Midbrain (tissue), 1 donor: ENCODE measurements at places on chromosomes 4 and X.

DNA sequence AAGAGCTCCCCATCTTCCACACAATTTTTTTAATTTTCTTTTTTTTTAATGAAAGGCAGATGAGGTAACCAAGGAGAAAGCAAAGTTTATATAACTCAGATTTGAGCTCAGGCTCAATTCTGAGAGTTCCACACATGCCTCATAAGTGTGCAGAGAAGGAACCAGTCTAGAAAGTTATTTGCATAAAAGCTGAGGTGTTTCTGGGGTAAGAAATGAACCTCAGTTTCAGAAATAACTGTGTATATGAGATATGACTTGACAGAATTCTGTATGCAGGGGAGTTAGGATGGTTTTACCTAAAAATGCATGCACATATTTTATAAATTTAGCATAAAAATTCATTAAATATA, 51.3 kb downstream of the DTHD1 start:
- no peak for DNase-seq

DNA sequence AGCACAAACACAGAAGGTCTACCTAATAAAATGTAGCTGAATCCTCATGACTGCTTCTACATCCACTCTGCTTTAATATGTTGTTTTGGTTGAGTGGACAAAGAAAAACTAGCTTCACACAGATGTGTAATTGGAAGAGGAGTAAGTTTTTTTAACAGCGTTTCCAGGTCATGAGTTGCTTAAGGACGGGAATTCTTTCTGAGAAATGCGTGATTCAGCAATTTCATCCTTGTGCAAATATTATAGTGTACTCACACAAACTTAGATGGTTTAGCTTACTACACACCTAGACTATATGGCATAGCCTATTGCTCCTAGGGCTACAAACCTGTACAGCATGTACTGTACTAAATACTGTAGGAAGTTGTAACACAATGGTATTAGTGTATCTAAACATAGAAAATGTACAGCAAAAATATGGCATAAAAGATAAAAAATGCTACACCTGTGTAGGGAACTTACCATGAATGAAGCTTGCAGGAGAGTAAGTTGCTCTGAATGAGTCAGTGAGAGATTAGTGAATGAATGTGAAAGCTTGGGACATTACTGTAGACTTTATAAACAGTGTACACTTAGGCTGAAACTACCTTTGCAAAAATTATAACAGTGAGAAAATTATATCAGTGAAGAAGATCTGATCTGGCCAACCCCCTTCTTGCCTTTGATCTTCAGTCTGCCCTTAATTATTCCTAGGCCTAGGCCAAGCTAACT, 70.8 kb upstream of the IL15 start:
- DNase-seq = no peak

- no peak for DNase-seq
These were observed 1.5 kb downstream of the CASP6 start for GRCh38 chr4:109701566-109702410.

DNA sequence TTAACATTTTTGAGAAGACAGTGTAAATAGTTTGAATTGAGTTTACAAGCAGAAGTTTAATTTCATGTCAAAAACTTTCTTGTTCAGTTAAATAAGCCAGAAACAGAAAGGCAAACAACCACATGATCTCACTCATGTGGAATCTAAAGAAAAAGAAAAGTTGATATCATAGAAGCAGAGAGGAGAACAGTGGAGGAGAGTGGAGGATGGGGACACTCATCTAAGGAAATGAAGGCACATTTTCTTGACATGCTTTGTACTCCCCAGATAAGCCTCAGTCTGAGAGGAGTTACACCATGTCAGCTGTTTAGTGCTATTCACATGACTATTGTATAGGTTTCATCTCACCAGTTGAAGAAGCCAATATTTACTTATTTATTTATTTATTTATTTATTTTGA, 13.5 kb downstream of the SNCA start:
- DNase-seq = no peak

DNA sequence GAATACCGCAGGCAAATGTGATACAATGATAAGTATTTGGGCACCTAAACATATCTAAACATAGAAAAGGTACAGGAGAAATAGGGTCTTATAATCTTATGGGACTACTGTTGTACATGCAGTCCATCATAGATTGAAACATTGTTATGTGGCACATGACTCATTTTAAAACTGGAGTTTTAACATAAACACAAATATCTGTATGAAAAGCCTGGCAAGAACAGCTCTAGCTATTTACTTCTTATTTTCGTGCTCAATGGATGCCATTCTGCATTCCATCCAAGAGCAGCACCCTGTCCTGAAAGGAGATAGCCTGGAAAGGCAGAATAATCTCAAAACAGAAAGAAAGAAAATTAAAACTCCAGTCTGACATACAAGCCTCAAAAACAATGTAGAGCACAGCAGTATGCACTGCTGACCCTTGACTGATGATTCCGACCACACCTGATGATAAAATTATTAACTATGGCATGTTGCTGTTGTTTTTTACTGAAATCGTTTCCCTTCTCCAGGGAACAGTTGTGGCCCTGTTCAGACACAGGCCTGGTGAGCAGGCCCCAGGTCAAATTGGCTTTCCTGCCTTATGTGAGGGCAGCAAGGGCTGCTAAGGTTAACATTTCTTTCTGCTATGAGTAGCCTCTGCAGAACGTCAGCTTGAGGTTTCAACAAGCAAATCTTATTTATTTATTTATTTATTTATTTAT, 152.7 kb downstream of the APBB2 start:
- no peak for DNase-seq

- DNase-seq = no peak
These were observed 813.7 kb upstream of the HS3ST1 start for GRCh38 chr4:12242354-12242753.

DNA sequence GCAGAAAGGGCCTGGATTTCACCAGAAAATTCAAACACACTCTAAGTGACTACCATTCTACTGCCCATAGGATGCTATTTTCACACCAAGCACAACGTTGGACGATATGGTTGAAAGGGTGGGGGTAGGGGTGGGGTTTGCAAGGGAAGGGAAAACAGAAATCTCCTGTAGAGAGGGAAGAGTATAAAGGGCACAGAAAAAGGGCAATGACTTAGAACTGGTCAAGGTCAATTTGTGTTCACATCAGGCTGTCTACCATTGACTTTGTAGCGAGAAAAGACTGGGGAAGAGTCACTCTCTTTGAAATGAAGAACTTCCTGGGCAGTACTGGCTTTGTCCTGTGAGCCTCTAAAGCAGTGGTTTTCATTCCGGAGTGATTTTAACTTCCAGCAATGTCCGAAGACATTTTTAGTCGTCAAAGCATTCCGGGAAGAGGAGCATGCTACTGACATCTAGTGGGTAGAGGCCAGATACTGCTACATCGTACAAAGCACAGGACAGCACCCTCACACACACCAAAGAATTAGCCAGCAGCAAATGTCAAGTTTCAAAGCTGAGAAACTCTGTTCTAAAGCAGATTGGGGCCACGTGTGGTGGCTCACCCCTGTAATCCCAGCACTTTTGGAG, 48.4 kb upstream of the SLC7A3 start:
- DNase-seq = no peak

GRCh38 chr4:162347842-162348213, 184.0 kb upstream of the FSTL5 start:
- no peak for DNase-seq

DNA sequence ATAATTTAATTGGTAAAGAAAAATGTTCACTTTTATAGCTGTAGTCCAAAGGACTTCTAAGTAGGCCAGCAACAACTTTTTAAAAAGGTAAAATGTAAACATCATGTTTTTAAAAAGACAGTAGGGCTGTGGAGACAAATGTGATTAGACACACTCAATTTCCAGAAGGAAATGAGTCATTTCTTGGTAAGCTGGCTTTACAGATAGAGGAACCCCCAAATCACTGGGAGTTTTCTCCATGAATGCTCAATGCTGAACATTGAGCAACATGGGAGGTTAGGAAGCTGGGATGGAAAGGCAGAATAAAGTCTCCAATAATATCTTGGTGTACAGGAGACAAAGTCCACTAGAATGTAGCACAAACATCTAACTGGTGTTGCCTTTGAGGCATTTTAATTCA, 121.3 kb downstream of the NWD2 start:
- no peak for DNase-seq

- no peak for DNase-seq
These were observed 160.9 kb downstream of the AFAP1 start for GRCh38 chr4:7778510-7779431.

GRCh38 chrX:153954558-153955227, 10.2 kb upstream of the RENBP start:
- no peak for DNase-seq

DNA sequence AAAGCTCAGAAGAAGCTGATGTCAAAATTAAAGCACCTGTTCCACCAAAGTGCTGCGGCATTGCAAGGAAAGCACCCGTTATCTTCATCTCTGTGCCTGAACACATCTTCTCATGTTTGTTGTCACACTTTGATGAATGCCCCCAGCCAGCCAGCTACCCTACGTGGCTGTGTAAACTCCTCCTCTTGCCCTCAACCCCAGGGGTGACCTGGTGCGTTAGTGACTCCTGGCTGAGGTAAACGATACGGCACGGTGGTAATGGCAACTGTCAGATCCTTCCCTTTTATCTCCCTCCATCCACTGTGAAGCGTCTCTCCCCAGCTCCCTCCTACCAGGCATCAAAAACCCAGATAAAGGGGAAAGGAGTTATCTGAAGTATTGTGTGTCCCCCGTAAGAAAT, 90.6 kb upstream of the WWC2 start:
- DNase-seq = no peak

DNA sequence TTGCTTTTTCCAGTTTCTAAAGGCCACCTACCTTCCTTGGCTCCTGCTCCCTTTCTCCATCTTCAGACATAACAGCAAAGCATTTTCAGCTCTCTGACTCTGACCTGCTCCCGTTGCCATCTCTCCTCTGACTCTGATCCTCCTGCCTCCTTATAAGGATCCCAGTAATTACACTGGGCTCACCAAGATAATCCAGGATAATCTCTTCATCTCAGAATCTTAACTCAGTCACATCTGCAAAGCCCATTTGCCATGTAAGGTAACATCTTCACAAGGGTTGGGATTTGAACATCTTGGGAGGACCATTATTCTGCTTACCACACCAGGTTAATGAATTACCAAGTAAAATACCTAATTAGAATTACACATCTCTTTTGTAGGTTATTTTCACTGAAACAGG, 41.3 kb upstream of the MAGED1 start:
- no peak for DNase-seq

GRCh38 chrX:74510401-74510800, 89.1 kb downstream of the SLC16A2 start:
- DNase-seq = no peak

DNA sequence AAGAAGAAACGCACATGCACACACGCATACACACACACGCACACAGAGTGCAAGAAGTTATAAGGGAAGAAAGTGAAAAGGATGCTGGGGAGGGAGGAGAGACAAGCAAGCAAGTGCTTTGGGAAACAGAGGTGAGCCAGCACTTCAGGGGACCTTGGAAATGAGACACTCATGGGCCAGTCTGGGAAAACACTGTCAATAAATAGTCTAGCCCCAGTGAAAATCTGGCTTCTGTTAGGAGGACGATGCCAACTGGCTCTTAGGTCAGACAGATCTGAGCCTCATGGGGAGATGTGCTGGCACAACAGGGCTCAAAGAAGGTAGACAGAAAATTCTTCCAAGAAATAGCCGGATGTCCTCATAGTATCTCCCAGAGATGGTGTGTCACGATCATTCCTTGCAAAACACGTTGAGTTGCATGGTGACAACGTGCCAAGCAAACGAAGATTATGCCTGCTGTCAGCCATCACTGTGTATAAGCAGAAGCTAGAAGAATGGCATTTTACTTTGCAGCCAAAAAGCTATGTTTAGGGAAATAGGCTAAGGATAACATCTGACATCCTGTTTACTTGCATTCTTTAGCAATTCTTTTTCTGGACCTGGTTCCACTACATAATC, 557 bp upstream of the ARHGEF6 start:
- no peak for DNase-seq

GRCh38 chrX:137071596-137071995, 37.8 kb upstream of the GPR101 start:
- DNase-seq = no peak

- no peak for DNase-seq
These were observed 486.6 kb upstream of the TENM3 start for GRCh38 chr4:181756451-181757095.

DNA sequence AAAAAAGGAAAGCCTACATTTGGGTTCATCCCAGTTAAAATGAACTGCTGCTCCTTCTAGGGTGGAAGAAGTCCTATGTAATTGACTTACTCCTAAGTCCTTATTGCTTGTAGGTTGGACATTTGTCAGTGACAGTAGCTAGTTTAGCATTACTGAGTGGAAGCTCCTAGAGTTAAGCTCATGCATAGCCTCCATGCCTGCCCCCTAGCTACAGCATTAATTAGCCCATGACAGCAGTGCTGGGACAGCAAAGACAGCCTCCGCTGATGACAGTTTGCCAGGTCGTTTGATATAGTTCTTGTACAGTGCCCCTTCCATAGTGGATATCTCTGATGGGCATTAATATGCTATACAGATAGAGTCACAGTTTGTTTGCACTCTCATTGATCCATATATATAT, 18.7 kb upstream of the GALNTL6 start:
- DNase-seq = no peak

DNA sequence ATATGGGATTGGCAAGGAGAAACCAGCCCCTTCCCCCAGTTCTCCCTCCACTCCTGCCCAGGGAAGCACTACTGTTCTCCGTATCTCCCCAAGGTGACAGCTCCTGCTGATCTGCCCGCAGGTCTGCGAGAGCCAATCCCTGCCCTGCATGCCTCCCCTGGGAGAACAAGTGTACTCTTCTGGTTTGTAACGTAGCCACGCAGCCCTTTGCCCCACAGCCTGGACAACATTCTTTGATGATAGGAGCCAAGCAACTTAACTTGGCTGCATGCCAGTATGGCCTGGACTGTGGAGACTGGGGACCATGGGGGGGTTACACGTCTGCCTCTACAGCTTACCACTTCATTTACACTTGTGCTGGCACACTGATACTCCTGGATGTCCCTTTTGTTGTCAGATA, 2.0 kb downstream of the STBD1 start:
- no peak for DNase-seq

DNA sequence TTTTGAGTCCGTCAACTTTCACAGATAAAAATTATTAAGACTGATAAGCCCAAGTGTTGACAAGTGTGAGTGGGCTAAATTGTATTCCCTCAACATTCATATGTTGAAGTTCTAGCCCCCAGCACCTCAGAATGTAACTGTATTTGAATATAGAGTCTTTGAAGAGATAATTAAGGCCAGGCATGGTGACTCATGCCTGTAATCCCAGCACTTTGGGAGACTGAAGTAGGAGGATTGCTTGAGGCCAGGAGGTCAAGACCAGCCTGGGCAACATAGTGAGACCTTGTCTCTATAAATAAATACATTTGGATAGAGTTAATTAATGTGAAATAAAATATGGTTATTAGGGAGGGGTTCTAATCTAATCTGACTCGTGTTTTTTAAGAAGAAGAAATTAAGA, 29.7 kb upstream of the SLC25A4 start:
- DNase-seq = no peak

GRCh38 chr4:33959519-33959918, 2284.8 kb downstream of the ARAP2 start:
- DNase-seq = no peak
